ENCODE measurements at places on chromosomes 11 and 22. TPM values are rescaled to one million over a fixed set of nuclear protein-coding genes. Genes with fewer than 3 reads are reported as not detected.

- no peak for DNase-seq
Measured at GRCh38 chr11:28448186-28448585, 340.0 kb downstream of the METTL15 start.

GRCh38 chr11:72969894-72970335, 155.7 kb downstream of the ATG16L2 start:
- no peak for DNase-seq

DNA sequence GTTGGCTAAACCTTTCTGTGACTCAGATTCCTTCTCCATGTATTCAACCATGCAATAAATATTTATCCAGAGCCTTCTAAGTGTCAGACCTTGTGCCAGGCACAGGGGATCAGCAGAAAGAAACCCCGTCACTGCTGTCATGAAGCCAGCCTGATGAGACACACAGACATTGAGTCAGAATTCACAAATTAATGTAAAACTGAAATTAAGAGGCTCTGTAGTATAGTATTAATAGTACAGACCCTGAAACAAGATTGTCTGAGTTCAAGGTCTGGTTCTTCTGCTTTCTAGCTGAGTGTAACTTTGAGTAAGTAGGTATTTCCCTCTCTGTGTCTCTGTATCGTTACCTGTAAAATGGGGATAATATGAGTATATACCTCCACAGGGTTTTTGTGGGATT, 46.9 kb downstream of the ME3 start:
- no peak for DNase-seq

- no peak for DNase-seq
Measured at GRCh38 chr22:50004918-50005317, 7.6 kb downstream of the IL17REL start.

- DNase-seq, result no peak
Measured at GRCh38 chr11:66559866-66560676, 8.3 kb downstream of the CTSF start.

DNA sequence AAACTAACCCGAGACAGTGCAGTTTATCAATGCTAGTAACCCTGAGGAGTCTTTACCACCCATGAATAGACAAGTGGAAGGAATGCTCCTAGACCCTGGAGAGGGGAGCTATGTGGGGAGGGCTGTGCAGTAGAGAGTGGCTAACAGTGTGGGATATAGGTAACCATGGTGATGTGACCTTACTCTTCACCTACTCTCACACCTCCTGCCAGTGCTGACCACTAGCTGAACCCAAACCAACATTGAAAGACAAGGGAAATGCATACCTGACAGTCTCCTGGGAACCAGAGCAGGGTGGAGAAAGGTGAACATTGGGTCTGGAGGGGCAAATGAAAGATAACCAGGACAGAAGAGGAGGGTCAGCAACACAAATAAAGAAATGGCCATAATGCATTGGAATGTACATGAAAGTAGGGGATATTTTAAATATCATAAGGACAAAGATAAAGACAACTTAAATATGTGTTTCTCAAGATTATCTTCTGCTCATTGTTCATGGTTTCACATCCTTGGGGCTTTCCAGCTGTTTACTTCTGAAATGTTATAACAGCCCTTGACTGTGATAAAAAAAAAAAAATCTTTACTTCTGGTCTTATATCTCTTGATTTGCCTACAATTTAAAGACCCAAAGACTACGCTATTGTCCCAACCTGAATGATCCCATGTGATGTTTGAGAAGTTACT, 983.3 kb upstream of the TENM4 start:
- DNase-seq, result no peak

Gene ABCG4
- total RNA-seq, result not detected

Gene RBMXL2
- total RNA-seq, result not detected

Gene ZNF280B
- total RNA-seq, result 0.12 TPM

Gene SLC25A45
- total RNA-seq, result 4.1 TPM

Gene RTN4R
- 1.8 TPM for total RNA-seq
